ENCODE measurements at places on chromosomes 6 and 20.

DNA sequence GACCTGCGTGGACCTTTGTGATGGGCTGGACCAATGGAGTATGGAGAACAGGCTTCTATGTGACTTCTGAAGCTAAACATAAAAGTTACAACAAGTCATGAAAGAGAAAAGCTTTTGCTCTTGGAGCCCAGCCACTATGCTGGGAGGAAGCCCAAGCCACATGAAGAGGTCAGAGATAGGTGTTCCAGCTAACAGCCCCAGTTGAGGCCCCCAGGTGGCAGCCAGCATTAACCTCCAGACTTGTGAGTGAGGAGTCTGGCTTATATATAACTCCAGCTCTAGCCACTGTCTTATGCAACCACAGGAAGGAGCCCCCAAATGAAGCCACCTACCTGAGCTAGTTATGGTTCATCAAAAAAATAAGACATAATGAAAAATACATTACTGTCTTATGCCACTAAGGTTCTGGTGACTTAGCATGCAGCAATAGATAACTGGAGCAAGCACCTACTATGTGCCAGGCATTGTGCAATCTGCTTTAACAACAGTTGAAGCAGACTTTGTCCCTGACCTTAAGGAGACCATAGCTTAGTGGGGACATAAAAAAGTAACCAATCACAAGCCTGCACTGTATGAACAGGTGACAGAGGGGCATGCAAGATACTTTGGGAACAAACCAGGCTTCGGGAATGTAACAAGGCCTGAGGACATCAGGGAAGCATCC lies 599.6 kb downstream of the PTPRT start:
- no peak for DNase-seq

- no peak for DNase-seq
These were observed 25.7 kb downstream of the DSE start for GRCh38 chr6:116396441-116396840.

GRCh38 chr6:1851681-1852456 lies 242.2 kb downstream of the FOXC1 start:
- no peak for DNase-seq

- no peak for DNase-seq
These were observed 373.4 kb upstream of the SYNCRIP start for GRCh38 chr6:86016077-86016476.

- DNase-seq = no peak
These were observed 77.3 kb upstream of the TMEM244 start for GRCh38 chr6:129938249-129939020.

Measured in D721Med (cell line).